HT-29 (cell line): ENCODE measurements at places on chromosomes 7 and 10. TPM values are rescaled to one million over a fixed set of nuclear protein-coding genes. Genes with fewer than 3 reads are reported as not detected.

DNA sequence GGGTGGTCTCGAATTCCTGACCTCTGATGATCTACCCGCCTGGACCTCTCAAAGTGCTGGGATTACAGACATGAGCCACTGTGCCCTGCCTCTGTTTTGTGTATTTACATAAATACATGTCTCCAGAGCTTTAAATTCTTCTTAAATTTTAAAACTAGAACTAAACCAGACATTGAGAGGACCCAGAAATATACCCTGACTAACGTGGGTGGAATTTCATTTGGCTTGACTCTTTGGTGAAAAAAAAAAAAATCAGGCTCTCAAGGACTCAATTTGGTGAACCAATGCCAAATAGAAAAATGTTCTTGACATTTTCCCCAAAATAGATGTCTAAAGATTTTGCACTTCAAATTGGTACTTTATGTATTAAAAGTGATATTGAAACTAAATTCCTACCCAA, 16.6 kb upstream of the FAS start:
- DNase-seq, result no peak

GRCh38 chr7:85232068-85232467, 45.2 kb upstream of the SEMA3D start:
- DNase-seq, result no peak

- DNase-seq, result no peak
These were observed 931.4 kb downstream of the IPMK start for GRCh38 chr10:57336341-57336740.

Gene A1CF
- 0.03 and 0.16 TPM in 2 replicates for total RNA-seq

Gene SPDYE5
- not detected in 2 replicates for total RNA-seq

Gene VWC2
- total RNA-seq, result not detected in 2 replicates
